ENCODE measurements at places on chromosomes 1 and 21.

DNA sequence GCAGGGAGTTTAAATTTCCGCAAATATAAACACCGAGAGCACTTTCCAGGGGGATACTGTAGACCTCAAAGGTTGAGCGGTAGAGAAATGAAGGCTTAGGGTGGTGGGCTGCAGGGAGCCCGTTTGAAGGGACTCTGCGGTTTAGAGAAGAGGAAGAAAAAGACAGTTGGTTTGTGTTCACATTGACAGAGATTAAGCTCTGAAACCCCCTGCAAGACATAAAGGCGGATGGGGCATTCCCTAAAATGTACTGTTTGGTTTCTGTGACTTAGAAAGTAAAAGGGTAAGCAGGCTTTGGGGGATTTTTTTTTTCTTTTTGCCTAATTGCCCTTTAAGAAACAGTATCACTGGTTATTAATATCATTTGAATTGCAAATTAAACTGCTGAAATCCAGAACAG, 1.3 kb downstream of the KAZN start:
- no peak for DNase-seq

- DNase-seq: peak; percentile 93
Measured at GRCh38 chr1:156897078-156897825, 3.7 kb downstream of the PEAR1 start.

DNA sequence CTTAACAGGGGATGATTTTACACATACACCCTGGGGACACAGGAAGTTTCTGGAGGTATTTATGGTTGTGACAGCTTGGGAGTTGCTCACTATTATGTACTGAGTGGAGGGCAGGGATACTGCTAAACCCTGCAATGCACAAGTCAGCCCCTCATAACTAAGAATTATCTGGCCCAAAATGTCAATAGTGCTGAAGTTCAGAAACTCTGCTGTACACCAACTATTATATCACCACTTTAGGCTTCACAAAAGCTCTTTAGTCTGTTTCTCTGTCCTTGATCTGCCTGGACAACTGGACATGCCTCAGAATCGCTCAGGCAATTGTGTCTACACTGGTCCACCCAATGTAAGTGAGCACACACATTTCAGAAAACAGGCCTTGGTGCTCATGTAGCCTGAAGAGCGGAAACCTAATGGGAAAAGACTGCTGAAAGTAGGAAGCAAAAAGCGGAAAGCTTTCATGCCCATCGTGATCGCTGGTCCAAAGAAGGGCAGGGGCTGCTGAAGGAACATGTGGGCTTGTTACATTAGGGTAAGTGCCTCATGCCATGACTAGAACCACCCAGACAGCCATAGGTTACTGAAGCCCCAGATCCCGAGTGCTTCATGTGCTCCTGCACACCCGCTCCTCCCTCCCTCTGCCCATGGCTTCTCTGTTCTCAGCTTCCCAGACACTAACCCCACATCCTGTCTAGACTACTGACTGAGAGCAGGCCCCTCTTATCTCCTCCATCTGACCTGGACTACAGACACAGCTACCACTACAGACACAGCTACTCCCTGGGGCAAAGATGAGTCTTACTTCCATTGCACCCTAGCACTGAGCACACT, 73.5 kb downstream of the LRIG2 start:
- DNase-seq: no peak

DNA sequence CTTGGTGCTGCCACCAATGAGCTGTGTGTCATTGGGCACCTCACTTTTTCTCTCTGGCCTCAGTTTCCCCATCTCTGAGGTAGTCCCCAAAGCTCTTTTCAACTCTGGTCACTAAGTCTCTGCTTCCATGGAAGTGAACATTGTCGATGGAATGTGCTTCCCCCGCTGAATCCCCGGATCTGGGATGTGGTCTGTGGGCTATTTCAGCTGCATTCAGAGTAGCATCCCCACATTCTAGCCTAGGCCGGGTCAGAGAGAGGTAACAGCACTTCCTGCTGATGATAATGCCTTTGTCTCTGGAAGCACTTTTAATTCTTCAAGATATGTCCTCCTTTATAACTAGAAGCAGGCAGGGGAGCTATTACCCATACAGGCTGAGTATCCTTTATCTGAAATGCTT, 29.8 kb downstream of the RASSF5 start:
- DNase-seq: no peak

Data from hepatic stellate cell (primary cell).